ENCODE measurements at places on chromosomes 13 and 19. TPM values are rescaled to one million over a fixed set of nuclear protein-coding genes. Genes with fewer than 3 reads are reported as not detected.

The KLF1 gene
- total RNA-seq = not detected

The EFNA2 gene
- not detected for total RNA-seq

The IQCN gene
- under 0.01 TPM for total RNA-seq

The STK24 gene
- 40.8 TPM for total RNA-seq

The PSG11 gene
- not detected for total RNA-seq

The EDDM13 gene
- 0.79 TPM for total RNA-seq

The SWSAP1 gene
- total RNA-seq = 0.79 TPM

The CEACAM19 gene
- 0.85 TPM for total RNA-seq

The LMTK3 gene
- 0.14 TPM for total RNA-seq

The PROZ gene
- total RNA-seq = 0.17 TPM

The TMEM272 gene
- not detected for total RNA-seq

The CEACAM7 gene
- 0.17 TPM for total RNA-seq

The SLC17A7 gene
- 0.17 TPM for total RNA-seq

The SCGB2B2 gene
- total RNA-seq = not detected

The DOHH gene
- total RNA-seq = 13.1 TPM

The ADGRE3 gene
- total RNA-seq = not detected

The ATP8B3 gene
- total RNA-seq = 1.2 TPM

The DAND5 gene
- 0.09 TPM for total RNA-seq

The NLRP9 gene
- not detected for total RNA-seq

The NRTN gene
- total RNA-seq = 0.85 TPM

The RGL3 gene
- total RNA-seq = 2.1 TPM

The ZNF723 gene
- total RNA-seq = not detected

The CGB5 gene
- total RNA-seq = not detected

The CDX2 gene
- total RNA-seq = not detected

The NDFIP2 gene
- total RNA-seq = 20.1 TPM

The MCF2L gene
- total RNA-seq = 7.8 TPM

The CABP5 gene
- not detected for total RNA-seq

The PLVAP gene
- 15.2 TPM for total RNA-seq

The ALOX5AP gene
- 0.34 TPM for total RNA-seq

The KLK15 gene
- not detected for total RNA-seq

The MEF2B gene
- not detected for total RNA-seq

The RXFP2 gene
- total RNA-seq = not detected

The ATXN8OS gene
- not detected for total RNA-seq

The MYO16 gene
- not detected for total RNA-seq

The EXOC3L2 gene
- 1.7 TPM for total RNA-seq

The ANGPTL8 gene
- total RNA-seq = not detected

The LYPD5 gene
- total RNA-seq = 0.17 TPM

The S1PR5 gene
- not detected for total RNA-seq

The FCAR gene
- not detected for total RNA-seq

The SERTAD1 gene
- 38.1 TPM for total RNA-seq

The RNF17 gene
- total RNA-seq = 0.09 TPM

The GAS6 gene
- 147 TPM for total RNA-seq

The ASF1B gene
- 26.8 TPM for total RNA-seq

The PCDH17 gene
- total RNA-seq = 1.6 TPM

The CAPN12 gene
- total RNA-seq = not detected

The SIGLEC11 gene
- not detected for total RNA-seq

The LSM14A gene
- 99.5 TPM for total RNA-seq

The RDH8 gene
- total RNA-seq = not detected

Data from dermis blood vessel endothelial cell (primary cell).